Activated CD4-positive, alpha-beta T cell treated with anti-CD3 and anti-CD28 coated beads, Interleukin-10, Interleukin-2, amounts not matched to agents 100 ng/mL and 50 ng/mL, durations not matched to agents 16 hours and 8 hours (primary cell): ENCODE measurements at places on chromosomes 12 and 14.

DNA sequence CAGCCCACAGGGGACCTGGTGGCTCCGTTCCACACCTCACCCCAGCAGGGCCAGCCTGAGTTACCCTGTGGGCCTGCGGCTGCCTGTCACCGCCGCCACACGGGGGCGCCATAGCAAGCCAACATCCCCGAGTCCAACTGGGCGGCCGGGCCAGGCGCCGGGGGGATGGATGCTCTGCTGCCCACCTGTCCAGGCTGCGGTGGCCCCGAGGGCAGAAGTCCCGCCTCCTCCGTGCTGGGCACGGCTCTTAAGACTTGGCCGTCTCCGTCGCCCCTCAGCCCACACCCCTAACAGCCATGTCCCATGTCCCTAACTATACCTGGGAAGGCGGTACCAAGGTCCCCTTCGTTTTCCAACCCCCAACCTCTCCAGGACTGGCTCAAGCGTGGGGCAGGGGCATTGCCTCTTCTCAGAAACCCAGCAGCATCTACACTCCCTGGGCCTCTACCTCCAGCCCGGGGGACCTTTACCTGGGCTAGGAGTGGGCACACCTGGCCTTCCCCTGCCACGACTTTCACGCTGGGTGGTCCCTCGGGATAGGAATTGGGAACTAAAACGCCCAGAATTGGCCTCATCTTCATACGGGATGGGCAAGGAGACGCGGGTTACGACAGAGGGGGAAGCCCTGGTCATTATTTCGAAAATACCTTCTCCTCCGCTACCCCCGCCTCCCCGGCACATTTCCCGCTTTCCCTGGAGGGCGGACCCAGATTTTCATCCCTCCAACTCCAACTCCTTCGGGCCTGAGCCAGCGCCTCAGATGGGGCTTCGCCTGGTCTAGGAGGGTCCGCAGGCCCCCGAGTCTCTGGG, 1.1 kb upstream of the CYP46A1 start:
- peak; percentile 87 for DNase-seq

DNA sequence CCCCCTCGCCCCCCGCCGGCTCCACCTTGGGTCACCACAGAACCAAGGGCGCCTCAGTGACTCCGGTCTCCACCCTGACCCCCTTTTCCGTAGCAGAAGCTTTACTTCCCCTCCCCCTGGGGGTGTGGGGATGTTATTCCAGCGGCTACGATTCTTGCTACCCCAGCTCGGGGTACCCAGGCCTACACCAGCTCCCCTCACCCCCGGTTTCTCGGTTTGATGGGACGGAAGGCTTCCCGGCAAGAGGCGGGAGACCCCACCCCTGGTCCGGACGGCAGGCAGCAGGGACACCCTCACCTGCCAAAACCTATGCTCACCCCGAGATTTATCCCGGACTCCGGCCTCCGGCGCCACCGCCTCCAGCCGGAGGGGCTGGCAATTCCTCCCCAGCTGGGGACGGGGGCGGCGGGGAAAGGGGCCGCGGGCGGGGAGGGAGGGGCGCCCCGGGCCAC, 619 bp downstream of the RAB15 start:
- no peak for DNase-seq

DNA sequence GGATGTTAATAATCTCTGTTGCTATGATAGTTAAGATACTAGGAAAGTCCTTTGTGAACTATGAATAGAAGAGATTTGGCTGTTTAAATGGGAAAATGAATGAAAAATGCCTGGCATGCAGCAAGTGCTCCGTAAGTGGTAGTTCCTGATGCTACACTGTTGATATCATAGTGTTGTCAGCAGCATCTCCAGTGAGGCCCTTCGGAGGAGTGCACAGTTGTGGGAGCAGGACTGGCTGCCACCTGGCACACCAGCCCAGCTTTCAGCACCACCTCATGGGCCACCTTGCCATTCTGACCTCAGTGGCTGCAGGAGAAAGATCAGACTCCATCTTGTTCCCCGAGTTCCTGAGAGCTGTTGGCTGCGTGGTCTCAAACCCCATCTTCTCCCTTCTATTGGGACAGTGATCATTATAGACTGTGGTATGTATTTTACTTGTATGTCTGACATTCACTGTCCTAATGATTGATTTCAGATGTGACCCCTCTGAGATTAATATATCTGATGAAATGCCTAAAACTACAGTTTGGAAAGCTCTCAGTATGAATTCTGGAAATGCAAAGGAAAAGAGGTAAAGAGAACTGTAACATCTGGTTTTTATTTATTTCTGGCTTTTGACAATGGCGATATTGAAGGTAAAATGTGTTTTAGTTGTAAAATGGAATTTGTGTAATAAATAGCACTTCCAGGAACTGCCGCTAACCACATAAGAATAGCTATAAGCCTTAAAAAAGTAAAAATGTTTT, 80.9 kb downstream of the SLC4A8 start:
- DNase-seq, result no peak

DNA sequence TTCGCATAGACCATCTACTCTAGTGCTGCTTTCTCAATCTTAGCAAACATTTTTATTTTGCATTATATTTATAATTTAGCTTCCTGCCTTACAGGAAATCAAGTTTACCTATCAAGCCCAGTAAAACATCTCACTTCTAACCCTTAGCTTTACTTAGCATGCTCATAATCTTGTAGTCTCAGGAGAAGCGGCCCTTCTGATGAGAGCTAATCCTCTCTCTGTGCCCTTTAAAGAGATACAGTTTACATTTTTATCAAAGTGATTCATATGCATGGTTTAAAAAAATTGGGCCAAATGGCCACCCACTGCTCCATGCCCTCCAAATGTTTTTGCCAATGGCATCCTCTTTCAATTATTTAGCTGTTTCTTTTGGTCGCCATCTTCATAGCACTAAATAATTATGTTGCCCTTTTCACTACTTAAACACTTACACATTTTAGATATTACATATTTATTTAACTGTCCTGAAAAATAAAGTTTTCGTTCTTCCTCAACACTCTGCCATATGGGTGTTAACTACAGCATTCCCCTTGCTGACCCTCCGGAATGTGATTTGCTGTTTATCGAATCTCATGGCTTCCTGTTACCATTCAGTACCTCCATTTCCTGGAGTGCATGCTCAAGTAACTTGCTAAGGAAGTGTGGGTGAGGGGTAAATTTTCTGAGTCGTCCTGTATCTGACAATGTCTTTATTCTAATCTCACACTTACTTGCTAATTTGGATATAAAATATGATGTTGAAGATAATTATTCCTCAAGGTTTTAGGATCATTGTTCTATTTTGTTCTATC, 29.3 kb downstream of the YLPM1 start:
- peak; percentile 33 for DNase-seq

DNA sequence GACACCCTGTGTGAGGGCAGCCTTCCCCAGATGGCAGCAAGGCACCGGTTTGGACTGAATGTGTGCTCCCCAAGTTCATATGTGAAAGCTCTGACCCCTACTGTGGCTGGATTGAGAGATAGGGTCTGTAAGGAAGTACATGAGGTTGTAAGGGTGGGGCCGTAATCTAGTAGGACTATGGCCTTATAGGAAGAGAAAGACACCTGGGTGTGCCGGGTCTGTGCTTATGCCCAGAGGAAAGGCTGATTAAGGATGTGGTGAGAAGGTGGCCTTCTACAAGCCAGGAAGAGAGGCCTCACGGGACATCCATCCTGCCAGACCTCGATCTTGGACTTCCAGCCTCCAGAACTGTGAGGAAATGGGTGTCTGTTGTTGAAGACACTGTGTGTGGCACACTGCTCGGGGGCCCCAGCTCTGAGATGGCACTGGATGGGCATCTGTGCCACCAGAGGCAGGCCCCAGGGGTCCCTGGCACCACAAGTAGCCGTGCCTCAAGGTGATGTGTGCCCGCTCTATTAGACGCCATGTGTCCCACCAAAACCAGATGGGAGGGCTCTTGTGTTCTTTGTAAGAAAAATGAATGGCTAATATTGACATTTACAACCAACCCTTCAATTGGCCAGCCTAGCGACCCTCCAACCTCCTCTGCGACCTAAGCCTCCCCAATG, 22.0 kb downstream of the FGF6 start:
- no peak for DNase-seq

DNA sequence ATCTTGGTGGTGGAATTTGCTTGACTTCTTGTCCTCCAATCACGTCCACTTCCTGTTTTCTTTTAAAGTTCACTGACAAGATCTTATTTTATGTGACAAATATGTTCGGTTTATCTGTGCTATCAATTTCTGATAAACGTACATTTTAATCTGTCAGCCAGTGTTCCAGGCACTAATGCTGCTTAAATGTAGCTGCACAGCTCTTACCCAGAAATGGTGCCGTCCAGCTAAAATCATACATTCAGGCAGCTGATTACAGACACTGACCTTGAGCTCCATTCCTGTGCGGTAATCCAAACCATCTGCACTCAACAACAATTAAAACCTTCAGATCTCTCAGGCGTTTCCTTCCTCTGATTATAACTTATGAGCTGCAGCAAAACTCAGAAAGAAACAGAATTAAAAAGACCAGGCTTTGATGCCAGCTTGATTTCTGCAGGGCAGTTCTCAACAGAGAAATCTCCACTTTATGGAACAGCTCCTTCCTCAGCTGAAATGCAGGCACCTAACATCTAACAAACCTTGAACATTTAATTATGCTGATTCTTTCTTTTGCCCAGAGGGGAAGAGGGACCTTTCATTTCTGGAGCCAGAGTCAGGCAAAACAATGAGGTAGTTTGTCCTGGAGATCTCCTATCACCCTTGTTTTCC, 26.4 kb upstream of the RASSF3 start:
- no peak for DNase-seq

DNA sequence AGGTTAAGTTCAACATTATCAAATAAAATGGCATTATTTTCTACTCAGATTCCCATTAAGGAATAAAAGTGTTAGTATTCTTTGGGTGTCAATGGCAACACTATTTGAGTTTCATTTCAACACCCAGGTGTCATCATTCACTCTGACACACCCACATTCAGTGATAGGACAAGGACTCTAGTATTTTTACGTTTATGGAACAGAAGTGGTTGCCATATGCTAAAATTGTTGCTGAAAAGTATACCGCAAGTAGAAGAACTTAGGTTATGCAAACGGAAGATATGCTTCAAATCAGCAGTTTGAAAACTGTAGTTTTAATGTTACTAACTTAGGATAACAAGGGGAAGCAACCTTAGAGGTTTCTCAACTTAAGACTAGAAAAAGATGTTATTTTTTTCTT, 20.0 kb upstream of the SGPP1 start:
- DNase-seq, result no peak

- no peak for DNase-seq
Observed at GRCh38 chr12:92070864-92071445, 74.7 kb downstream of the BTG1 start.

- peak; percentile 92 for DNase-seq
Observed at GRCh38 chr14:24332268-24332993, 2.4 kb downstream of the ADCY4 start.

GRCh38 chr12:11839091-11839641, 189.7 kb downstream of the ETV6 start:
- DNase-seq, result no peak

GRCh38 chr14:36947362-36947761, 225.0 kb downstream of the SLC25A21 start:
- DNase-seq, result no peak

GRCh38 chr12:49264466-49264872, 413 bp upstream of the TUBA1C start:
- no peak for DNase-seq

- no peak for DNase-seq
Observed at GRCh38 chr12:64099397-64099796, 122.7 kb downstream of the KICS2 start.

- no peak for DNase-seq
Observed at GRCh38 chr14:31241450-31242114, 34.0 kb upstream of the HECTD1 start.
